Mucosa of descending colon (tissue), 3 donors: ENCODE measurements at places on chromosomes 16 and 17.

GRCh38 chr17:61627658-61628057, 36.6 kb upstream of the NACA2 start:
- no peak for DNase-seq

- DNase-seq: peak; percentile 84
Measured at GRCh38 chr16:89556750-89557689, 3.5 kb upstream of the RPL13 start.

DNA sequence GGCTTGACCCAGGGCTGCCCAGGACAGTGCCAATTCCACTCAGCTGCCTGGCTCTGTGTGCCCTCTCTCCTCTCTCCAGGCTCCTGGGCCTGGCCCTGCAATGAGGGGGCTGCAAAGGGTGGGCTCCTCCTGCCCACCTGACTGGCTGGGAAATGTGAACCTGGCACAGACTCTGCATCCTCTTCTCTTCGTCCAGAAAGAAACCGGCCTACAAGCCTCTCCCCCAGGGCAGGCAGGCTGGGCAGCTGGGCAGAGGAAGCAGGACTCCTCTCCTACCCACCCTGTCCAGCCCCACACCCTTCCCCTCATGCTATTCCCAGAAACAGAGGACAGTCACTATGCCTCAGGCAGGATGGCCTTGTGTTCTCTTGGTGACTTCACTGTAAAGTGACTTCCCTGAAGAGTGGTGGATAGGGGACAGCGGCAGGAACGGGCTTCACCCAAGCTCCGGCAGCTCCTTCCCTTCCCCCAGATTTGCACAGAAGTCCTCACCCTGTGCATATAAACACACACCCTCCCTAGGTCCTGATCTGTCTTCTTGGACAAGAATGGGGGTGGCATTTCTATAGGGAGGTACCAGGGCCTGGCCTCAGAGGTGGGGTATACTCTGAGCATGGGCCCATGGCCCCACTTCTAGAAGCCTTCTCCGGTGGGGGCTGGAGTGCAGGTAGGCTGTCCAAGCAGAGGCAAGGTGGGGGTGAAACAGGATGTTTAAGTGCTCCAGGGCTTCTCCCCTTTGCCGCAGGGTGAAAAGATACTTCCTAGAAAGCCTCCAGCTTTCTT, 4.9 kb upstream of the STAT5A start:
- DNase-seq: no peak

DNA sequence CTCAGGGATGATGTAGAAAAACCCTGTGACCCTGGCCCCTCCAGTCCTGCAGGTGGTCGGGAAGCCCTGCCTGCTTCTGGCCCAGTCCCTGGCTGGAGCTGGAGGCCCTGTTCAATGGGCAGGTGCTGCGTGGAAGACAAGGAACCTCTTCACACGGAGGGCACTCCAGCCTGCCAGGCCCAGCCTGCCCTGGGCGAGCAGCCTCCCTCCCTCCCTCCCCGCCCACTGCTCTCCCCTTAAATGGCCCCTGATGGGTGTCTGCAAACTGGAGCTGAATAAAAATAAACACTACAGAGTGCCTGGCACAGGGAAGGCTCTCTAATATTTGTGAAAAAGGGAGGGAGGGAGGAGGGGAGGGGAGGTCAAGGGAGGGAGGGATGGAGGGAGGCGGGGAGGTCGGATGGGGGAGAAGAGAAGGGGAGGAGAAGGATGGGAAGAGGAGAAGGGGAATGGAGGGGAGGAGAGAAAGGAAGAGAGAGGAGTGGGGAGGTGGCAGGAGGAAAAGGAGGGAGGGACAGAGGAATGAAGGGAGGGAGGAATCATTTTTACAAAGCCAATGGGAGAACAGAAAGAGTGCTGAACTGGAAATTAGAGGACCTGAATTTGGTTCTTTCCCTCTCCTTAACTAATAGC, 222.8 kb upstream of the TNRC6C start:
- DNase-seq: no peak

- DNase-seq: no peak
Measured at GRCh38 chr16:60744198-60744597, 1292.0 kb downstream of the CDH8 start.

DNA sequence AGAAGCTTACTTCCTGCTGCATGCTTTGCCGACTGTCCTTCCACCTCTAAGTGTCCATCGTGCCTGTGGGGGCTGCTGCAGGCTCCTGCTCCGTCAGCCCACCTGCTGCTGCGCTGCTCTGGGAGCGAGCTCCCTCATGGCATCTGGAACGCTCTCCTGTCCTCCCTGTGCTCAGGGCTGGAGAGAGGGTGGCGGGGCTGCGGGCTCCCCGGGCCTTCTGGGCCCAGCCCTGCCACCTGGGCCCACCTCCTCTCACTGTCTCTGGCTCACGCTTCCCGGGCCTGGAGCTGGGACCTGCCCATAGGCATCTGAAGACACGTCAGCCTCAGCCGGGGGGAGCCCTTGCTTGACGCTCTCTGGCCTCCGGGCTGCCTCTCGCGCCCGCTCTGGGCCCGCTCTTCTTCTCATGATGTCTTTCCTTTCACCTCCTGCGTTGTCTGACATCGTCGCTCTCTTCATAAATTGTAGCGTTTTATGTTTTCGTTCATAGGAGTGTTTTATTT, 27.0 kb downstream of the NME3 start:
- no peak for DNase-seq
